ENCODE measurements at places on chromosomes 16 and 17.

DNA sequence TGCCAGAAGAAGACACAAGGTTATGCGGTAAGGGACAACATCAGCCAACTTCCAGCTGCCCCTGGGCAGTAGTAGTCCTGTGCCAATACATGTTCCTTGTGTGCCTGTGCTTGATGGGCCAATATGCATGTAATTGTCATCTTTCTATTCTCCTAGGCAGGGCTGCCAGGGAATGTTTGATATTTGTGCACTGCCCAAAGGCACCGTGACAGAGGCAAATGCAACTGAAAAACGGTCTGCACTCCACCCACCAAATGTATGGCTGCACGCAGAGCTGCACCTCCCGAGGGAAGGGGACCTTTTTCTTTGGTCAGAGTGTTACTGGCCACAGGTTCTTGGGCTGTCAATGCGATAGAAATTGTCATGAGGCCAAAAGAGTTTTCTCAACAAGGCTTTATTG lies 207.1 kb downstream of the LGALS9B start:
- no peak for DNase-seq

DNA sequence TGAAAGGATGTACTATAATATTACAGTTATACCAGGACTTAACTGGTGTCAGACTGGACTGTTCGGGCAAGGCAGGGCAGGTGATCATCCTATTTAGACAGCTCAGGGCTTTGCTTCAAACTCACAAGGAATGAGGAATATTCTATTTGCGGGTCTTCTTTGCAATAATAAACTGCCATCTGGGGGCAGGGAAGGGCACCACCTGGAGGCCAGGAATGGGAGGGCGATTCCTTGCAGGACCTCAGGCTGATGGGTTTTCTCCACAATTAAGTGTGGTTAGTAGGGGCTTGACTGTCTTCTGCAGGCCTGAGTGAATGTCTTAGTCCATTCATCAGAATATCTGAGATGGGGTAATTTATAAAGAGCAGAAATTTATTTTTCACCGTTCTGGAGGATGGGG lies 424.1 kb downstream of the CA10 start:
- no peak for DNase-seq

- no peak for DNase-seq
These were observed 7.7 kb downstream of the TNS4 start for GRCh38 chr17:40493697-40494096.

GRCh38 chr17:1224330-1224729 lies 44.5 kb upstream of the ABR start:
- DNase-seq = no peak

GRCh38 chr16:66289986-66290385 lies 76.5 kb upstream of the CDH5 start:
- no peak for DNase-seq

GRCh38 chr17:39080421-39081078 lies 70.9 kb downstream of the PLXDC1 start:
- peak; percentile 47 for DNase-seq

DNA sequence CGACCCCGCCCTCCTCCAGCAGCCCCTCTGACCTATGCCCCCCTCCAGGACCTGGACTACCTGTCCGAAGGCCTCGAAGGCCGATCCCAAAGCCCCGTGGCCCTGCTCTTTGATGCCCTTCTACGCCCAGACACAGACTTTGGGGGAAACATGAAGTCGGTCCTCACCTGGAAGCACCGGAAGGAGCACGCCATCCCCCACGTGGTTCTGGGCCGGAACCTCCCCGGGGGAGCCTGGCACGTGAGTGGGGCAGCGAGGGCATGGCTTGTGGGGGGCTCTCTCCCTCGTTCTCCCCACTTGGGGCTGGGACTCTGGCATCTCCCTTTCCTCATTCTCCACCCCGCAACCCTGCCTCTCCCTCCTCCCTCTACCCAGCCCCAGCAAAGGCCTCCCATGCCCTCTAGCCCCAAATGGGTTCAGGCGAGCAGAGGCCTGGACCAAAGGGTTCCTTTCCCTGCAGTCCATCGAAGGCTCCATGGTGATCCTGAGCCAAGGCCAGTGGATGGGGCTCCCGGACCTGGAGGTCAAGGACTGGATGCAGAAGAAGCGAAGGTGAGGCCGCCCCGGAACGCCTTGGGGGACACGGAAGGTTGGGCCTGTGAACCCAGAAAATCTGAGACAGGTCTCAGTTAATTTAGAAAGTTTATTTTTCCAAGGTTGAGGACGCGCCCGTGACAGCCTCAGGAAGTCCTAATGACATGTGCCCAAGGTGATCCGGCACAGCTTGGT lies 7.4 kb upstream of the NECAB2 start:
- no peak for DNase-seq

DNA sequence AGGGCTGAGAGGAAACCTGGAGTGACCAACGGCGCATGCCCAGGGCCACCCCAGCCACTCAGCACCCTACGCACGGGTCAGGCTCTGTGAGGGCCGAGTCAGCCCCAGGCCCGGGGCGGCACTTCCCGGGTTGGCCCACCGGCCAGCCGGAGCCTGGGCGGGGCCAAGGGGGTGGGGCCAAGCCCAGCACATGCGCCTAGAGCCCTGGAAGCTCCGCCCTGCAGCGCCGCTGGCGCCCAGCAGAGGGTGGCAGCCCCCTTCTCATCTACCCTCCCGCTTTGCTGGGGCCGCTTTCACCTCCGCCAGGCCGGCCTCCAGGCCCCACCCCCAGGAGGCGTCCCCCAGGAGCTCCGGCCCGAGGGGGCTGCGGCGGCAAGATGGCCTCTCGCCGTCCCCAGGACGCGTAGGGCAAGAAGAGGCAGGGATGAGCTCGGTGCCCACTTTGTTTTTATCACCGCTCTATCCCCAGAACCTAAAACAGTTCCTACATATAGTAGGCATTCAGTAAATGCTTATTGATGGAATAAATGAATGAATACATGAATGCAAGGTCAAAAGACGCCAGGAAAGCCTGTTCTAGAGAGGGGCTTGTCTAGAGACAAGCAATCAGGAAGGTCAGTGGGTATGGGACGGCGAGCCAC lies 31.3 kb downstream of the MYO18A start:
- DNase-seq = peak; percentile 90

DNA sequence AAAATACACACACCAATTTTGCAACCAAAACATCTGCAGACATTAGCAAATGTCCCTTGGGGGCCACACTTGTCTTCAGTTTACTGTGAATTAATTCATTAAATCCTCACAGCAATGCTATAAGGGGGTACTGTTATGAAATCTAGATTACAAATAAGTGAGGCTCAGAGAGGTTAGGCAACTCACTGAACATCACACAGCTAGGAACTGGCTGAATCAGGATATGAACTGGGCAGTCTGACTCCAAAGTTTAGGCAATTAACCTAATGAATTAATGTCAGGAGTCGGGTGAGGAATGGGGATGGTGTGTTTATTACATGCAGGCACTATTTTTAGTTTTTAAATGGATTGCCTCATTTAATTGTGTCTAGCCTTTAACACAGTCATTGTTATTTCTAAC lies 305.7 kb upstream of the XYLT1 start:
- DNase-seq = no peak

- peak; percentile 76 for DNase-seq
These were observed 15.0 kb upstream of the SCIMP start for GRCh38 chr17:5249615-5250014.

DNA sequence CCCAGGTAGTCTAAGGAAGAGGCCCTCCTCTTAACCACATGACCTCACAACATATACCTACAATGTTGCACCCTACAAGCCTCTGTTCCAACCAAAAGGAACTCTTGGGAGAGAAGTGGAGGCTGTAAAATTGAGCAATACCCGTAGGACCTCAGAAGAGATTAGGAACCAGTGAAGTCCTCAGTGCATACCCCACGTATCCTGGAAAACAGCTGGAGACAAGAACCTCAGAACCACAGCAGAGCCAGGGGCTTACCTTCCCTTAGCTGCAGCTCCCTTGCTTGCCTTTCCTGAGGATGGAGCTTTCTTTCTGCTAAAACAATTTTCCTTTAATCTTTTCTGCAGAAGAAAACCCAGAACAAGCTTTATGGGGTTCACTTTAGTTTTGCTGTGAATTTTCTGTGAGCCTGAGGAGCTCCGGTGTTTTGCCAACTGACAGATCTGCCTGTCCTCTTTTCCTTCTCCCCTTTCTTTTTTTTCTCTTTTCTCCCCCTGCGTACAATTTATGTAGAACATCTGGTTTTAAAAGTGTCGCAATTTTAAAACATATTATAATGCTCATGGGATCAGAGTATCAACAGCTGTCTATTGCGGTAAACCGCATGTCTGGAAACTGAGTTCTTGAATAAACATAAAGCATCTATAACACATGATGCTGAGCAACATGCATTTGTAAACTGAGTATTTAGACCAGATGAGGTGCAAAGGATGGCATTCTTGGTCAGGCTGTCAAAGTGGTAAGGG lies 226.4 kb upstream of the MAF start:
- DNase-seq = peak; percentile 65
